ENCODE measurements at places on chromosomes 12 and 14.

DNA sequence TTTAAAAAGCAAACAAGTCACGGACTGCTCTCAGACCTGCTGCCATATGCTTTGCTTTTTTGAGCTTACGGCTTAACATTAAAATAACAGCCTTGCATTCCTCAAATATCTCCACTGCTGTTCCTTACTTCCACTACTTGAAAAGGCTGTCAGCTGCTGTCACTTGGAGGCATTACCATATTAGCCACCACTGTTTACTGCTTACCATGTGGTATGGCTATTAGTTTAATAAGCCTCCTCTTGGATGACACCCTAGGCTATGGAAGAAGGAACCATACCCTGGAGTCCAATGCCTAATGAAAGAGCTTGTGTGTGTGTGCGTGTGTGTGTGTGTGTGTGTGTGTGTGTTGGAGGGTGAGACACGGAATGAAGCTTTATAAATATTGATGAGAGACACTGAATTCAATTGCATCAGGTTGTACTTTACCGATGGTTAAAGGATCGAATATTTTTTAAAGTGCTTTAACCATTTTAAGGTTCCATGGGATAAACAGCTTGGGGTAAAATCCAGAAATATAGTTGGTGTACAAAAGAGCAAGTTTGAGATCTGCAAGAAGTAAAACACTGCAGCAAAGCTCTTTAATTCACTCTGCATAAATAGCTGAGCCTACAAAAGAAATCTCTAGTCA, 174.5 kb downstream of the TTC7B start:
- DNase-seq = no peak

DNA sequence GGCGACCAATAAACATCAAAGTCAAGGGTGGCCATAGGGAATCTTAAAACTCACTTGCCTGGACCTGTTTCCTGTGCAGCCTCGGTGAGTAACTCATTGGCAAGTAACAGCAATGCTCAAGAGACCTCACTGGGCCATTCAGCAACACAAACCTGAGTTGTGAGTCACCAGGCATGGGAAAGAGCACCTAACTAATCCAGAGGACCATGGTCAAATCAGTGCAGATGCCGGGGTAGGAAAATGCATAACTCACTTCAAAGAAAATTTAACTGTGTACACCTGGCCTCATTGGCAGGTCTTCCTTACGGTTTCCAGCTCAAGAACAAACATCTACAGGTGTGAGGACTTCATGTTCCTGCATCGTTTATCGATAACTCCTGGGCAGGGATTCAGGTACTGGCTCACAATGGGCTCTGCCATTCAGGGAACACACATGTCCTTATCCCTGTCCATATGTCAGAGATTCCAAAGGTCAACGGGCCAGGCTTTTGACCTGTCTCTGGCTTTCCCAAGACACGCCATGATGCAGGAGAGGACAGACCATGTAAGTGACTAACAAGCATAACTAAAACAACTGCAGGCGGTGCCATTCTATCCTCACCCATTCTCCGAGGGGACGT, 211.8 kb downstream of the ANO2 start:
- DNase-seq = no peak

- no peak for DNase-seq
Observed at GRCh38 chr14:95850429-95850828, 26.2 kb upstream of the TUNAR start.

GRCh38 chr14:91311284-91311662, 66.8 kb upstream of the GPR68 start:
- DNase-seq = no peak

GRCh38 chr12:118541934-118542333, 165.6 kb downstream of the SUDS3 start:
- DNase-seq = no peak

- DNase-seq = no peak
Observed at GRCh38 chr12:65825183-65825506, 862 bp downstream of the HMGA2 start.

DNA sequence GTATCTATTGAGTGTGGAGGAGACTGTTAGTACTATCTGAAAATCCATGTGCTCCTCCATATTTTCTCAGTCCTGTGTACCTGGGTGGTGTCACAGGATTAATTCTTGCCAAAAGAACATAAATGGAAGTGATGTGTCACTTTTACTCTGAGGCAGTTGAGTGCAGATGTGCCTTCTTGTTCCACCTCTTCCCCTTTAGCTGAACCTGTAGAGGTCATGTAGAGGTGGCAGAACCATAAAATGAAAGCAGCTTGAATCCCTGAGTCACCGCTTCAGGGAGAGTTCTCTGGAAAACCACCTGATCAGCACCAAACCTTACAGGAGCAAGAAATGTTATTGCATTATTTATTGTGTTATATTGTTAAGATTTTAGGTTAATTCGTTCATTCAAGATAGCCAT, 14.7 kb upstream of the SLC25A3 start:
- DNase-seq = no peak

DNA sequence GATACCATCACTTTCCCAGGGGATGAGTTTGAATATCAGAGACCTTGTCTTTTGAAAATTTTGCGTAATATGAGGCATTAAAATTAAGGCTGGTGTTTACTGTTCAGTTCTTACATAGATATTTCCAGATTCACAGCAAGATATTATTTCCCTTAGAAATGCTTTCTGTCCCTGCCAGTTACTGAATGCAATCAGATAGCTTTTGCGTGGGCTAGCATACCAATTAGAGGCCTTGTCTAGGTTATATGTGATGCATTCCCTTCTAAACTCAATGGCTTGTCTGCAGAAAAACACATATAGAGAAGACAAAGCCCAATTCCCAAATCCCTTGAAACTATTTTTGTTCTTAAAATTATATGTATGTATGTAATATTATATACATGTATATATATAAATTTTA, 167.8 kb downstream of the RMST start:
- no peak for DNase-seq

DNA sequence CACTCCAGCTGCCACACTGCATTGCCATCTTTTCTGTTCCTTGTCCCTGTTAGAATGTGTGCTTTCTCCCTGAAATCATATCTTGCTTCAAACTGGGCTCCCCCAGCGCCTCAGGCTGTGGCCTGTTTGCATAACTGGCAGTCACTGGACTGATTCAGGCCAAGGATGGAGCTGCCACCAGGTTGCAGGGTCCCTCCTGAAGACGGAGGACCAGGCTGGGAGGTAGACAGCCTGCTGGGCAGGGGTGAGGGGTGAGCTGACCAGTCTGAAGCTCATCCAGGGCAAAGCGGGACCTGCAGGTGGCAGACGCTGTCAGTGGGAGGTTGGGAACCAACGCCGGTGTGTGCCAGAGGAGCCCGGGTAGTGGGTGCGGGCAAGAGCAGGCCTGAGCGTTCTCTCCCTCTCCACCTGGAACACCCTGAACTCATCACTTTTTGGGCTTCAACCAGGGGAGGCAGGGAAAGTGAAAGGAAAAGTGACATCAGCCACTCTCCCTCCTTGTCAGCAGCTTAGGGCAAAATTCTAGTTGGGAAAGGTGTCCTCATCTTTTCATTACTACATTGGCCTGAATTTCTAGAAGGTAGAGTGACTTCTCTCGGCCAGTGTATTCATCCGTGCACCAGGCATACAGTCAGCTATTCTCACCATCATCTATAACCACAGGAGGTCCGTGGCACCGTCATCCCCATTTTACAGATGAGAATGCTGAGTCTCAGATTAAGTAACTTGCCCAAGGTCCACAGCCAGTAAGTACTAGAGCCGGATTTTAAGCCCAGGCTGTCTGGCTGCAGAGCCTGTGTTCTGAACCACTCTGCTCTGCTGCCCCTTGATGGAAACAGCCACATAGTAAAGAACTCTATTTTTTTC, 219.1 kb downstream of the SLC41A2 start:
- DNase-seq = no peak

GRCh38 chr14:90721619-90722305, 94.5 kb downstream of the TTC7B start:
- DNase-seq = peak; percentile 8

DNA sequence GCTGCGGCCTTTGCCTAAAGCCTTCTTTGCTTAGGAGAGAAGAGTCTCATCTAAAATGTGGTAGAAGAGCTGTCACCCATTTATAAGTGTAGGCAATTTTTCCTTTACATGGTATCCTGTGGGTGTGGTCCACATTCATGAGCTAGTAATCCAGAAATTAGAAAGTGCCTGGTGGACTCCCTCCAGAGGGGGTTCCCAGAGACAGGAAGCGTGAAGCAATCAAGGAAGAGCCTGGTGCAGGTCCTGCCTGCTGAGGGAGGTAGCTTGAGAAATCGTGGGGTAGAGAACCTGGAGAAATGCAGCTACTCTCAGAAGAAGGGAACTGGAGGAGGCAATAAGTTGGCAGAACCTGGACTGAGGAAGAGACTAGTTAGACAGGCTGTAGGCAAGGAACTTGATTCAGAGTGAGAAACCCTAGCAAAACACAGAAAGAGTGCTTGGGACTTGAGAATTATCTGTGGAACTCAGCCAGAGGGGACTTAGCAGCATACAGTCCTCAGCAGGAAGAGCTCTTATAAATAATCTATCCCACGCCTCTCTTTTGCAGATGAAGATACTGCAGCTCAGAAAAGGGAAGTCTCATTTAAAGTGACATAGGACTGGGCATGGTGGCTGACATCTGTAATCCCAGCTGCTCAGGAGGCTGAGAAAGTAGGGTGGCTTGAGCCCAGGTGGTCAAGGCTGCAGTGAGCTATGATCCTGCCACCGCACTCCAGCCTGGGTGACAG, 182.4 kb upstream of the CCND2 start:
- no peak for DNase-seq

- no peak for DNase-seq
Observed at GRCh38 chr12:5582018-5582417, 150.1 kb downstream of the NTF3 start.
